Spinal cord (tissue), 10 donors: ENCODE measurements at places on chromosomes 11 and 22. TPM values are rescaled to one million over a fixed set of nuclear protein-coding genes. Genes with fewer than 3 reads are reported as not detected.

DNA sequence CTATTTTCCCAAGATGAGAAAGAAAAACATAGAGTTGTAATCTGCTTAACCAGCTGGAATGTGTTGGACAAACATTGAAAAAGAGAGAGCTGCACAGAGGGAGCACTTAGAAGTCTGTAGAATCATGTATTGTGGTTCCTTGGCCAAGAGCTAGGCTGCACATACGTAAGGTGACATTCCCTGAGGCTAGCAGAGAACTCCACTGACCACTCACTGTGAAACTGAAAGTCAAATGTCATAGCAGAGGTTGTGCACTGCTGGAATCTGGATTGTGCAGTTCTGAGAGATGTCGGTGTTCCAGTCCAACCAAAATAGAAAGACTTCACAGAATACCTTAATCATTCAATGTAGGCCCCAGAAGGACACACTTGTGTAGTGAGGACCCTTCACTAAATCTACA lies 772.8 kb upstream of the RAG2 start:
- H3K4me3 ChIP-seq: no peak overlapping the region
- H3K27me3 ChIP-seq: no peaks in the 10 kb centered on the region
- H3K27ac ChIP-seq: no peak overlapping the region
- H3K36me3 ChIP-seq: no peaks in the 10 kb centered on the region

GRCh38 chr22:49632199-49633009 lies 195.3 kb downstream of the BRD1 start:
- peak; percentile 64 for DNase-seq
- H3K4me3 ChIP-seq: peak overlapping the region; percentile 38
- H3K27me3 ChIP-seq: peaks cover 14% of the 10 kb centered on the region
- H3K27ac ChIP-seq: no peak overlapping the region
- peaks cover 43% of the 10 kb centered on the region for H3K4me1 ChIP-seq

DNA sequence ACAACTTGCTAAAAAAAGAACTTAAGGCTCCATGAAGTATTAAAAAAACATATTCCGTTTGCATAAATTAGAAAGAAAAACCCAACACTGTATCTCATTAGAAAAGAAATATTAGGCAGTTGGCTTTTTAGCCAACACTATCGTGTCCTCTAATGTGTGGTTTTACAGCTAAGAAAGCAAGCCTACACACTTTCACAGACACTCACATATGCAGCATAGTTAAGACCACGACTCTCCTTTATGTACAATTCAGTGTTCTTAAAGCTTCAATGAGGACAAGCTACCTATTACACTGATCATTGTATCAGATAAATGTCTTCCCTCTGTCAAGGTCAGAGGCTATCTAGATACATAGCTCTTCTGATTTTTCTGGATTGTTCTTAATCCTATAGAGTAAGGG lies 80.1 kb downstream of the PICALM start:
- no peak for DNase-seq
- H3K27me3 ChIP-seq: no peaks in the 10 kb centered on the region
- H3K4me1 ChIP-seq: no peaks in the 10 kb centered on the region
- H3K36me3 ChIP-seq: peaks cover 19% of the 10 kb centered on the region
- no peak overlapping the region for H3K4me3 ChIP-seq

GRCh38 chr11:6825231-6825744 lies 20.2 kb upstream of the OR10A5 start:
- H3K36me3 ChIP-seq: no peaks in the 10 kb centered on the region
- H3K4me3 ChIP-seq: no peak overlapping the region

DNA sequence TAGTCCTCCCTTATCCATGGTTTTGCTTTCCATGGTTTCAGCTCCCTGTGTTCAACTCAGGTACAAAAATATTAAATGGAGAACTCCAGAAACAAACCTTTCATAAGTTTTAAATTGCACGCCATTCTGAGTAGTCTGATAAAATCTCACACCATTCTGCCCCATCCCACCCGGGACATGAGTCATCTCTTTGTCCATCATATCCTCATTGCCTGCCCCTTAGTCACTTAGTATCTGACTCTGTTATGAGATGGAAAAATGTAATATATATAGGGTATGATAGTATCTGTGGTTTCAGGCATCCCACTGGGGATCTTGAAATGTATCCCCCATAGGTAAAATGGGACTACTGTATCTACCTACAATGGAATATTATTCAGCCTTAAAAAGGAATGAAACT lies 35.5 kb upstream of the FGF3 start:
- H3K27ac ChIP-seq: no peak overlapping the region
- no peak for DNase-seq
- no peaks in the 10 kb centered on the region for H3K36me3 ChIP-seq

GRCh38 chr11:36035454-36035853 lies 91.6 kb downstream of the LDLRAD3 start:
- H3K4me1 ChIP-seq: peaks cover 25% of the 10 kb centered on the region
- H3K4me3 ChIP-seq: no peak overlapping the region
- peaks cover 3% of the 10 kb centered on the region for H3K36me3 ChIP-seq
- H3K27me3 ChIP-seq: no peaks in the 10 kb centered on the region
- H3K27ac ChIP-seq: no peak overlapping the region

DNA sequence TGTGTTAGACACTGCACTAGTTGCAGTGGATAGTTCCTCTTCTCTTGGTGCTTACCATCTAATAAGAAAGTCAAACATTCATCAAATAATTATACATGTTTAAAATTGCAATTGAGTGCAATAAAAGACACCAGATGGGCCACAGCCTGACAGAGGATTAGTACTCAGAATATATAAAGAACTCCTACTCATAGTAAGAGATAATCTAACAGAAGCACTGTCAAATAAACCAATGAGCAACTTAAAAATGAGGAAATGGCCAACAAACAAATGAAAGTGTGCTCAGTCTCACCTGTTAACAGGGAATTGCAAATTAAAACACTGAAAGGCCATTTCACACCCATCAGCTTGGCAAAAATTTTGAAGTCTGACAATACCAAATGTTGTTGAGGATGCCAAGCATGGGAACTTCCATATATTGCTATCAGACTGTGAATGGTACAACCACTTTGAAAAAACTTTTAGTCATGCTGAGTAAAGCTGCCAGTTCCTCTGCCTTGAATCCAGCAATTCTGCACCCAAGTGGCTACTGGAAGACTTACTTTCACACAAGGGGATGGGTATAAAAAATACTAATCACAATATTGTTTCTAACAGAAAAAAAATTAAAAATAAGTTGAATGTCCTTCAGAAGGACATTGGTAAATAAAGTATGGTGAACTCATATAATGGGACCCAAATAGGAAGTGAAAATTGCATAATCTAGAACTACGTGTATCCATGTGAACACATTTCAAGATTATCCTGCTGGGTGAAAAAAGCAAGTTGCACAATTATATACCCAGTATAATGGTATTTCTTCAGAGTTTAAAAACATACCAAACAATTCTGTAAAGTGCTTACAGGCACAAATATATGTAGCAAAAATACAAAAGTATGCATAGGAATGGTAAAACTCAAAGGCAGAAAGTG lies 41.4 kb upstream of the CREB3L1 start:
- no peaks in the 10 kb centered on the region for H3K36me3 ChIP-seq
- H3K27ac ChIP-seq: no peak overlapping the region
- H3K27me3 ChIP-seq: peaks cover 18% of the 10 kb centered on the region
- H3K4me1 ChIP-seq: peaks cover 22% of the 10 kb centered on the region
- DNase-seq: no peak

DNA sequence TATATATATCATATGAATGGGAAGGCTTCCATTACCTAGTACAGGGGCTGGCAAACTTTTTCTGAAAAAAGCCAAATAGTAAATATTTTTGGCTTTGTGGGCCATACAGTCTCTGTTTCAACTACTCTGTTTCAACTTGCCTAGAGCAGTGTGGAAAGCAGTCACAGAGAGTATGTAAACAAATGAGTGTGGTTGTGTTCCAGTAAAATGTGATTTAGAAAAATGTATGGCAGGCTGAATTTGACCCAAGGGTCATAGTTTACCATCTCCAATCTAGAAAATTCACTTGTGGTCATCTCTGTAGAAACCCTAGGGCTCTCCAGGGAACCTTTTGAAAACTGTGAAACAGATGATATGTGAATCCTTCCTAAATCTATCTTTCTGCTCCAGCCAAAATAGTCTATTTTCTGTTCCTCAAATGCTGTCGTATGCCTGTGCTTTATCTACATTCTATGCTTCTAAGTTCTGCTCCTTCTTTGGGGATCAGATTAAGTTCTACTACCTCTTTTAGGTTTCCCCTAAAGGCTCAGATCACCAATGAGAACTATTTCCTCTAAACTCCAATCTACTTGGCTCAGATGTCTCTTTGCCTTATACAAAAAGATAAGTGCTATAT lies 356.2 kb downstream of the METTL15 start:
- H3K27me3 ChIP-seq: no peaks in the 10 kb centered on the region
- no peak overlapping the region for H3K4me3 ChIP-seq
- no peaks in the 10 kb centered on the region for H3K36me3 ChIP-seq
- H3K4me1 ChIP-seq: no peaks in the 10 kb centered on the region

DNA sequence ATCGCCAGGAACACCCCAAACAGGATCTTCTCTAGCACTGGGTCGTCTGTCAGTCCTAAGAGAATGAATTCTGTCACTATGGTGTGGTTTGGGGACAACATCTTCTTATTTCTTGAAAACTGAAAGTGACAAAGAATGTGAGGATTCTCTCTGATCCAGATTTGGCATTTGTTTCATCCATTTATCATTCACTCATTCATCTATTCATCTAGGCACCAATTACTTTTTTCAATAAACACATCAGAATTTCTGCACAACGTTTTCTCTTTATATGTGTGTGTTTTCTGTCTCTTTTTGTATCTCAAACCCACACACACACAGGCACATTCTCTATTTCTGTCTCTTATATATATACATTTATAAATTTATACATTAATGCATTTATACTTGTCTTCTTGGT lies at the start of gene OR5M10:
TSS of gene OR5M10 (minus strand) at position 101 of the 400 bp plus-strand sequence. CDS start at position 101, 0 bp downstream.
- no peak within 1 kb of the TSS for H3K27ac ChIP-seq
- H3K36me3 ChIP-seq: no peaks in the 10 kb centered on the region
- H3K4me1 ChIP-seq: no peaks in the 10 kb centered on the region
- no peak for DNase-seq

DNA sequence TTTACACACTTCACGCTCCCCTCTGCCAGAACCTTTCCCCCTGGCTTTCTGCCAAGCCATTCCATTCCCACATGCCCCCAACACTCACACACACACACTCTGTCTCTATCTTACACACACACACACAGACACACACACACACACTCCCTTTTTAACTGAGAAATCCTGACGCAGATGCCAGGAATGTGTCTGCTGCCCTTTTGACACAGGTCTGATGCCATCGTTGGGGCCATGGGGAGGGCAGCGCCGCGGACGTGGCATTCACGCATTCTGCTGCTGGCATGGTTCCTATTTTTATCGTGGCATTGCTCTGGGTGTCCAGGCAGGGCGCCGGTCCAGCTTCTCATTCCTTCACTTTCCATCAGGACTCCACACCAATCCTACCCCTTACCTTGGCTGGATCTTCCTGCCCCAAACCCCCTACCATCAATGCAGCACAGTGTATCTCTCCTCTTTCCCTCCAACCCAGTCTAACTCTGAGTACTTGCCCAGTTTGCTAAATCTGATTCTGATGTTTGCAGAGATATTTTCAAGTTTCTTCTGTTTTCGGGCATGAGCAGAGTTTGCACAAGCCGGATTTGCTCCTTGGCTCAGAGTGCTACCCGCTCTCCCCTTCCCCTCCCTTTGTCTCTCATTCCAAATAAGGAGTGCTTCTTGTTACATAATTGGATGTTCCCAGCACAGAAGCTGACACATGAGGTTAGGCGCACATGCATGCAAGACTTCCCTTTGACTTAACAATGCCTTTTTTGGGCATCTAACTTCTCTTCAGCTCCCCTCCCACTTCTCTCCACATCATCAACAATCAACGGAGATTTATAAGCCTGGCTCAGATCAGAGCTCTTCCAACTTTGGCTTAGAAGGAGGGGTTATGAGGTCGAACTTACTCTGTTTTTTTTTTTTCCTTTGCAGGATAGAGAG lies 18.8 kb downstream of the SNX19 start:
- H3K4me3 ChIP-seq: no peak overlapping the region
- H3K27me3 ChIP-seq: no peaks in the 10 kb centered on the region
- H3K4me1 ChIP-seq: no peaks in the 10 kb centered on the region
- DNase-seq: no peak

DNA sequence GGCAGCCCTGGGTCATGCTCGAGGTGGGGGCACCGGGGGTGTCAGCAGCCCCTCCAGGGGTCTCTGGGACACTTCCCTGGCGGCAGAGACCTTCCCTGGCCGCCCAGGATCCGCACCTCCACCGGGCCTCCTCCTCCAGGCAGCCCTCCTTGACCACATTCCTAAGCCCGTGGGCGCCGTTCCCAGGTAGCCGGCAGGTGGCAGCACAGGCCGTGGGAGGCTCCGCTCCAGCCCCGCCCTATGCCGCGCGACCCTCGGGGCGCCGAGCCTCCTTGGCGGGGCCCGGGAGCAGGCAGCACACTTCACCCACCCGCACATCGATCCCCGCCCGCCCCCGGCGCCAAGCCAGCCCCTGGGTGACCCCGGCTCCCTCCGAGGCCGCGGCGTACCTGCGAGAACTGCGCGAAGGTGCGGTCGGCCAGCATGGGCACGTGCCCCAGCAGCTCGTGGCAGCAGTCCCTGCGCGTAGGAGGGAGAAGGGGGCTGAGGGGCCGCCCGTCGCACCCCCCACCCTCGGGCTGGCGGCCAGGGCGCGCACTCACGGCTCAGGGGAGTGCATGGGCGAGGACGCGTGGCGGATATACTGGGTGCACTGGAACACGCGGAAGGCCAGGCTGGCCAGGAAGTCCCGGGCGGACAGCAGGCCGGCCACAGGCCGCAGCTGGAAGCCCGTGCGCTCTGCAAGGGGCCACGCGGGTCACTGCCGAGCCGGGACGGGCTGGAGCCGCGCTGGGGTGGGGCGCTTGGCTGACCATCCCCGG lies 5.3 kb upstream of the INS start:
- H3K4me3 ChIP-seq: no peak overlapping the region
- no peaks in the 10 kb centered on the region for H3K27me3 ChIP-seq
- DNase-seq: no peak
- H3K36me3 ChIP-seq: no peaks in the 10 kb centered on the region

GRCh38 chr11:2588809-2589537 lies 110.8 kb downstream of the KCNQ1OT1 start:
- no peak overlapping the region for H3K27ac ChIP-seq
- H3K27me3 ChIP-seq: no peaks in the 10 kb centered on the region
- peaks cover 56% of the 10 kb centered on the region for H3K4me1 ChIP-seq
- no peak overlapping the region for H3K4me3 ChIP-seq

- H3K4me1 ChIP-seq: no peaks in the 10 kb centered on the region
- H3K27ac ChIP-seq: no peak overlapping the region
- DNase-seq: no peak
- H3K4me3 ChIP-seq: no peak overlapping the region
These were observed 114.8 kb downstream of the CCDC81 start for GRCh38 chr11:86489442-86489841.

GRCh38 chr11:64122411-64123410 lies 43.2 kb downstream of the MACROD1 start:
- DNase-seq: peak; percentile 55
- H3K4me3 ChIP-seq: no peak overlapping the region
- H3K36me3 ChIP-seq: peaks cover 45% of the 10 kb centered on the region

Gene ELMOD1
- 102 TPM for total RNA-seq

Gene OR6A2
- 0.89 TPM for total RNA-seq

Gene OR8G1
- not detected for total RNA-seq

Gene KLHL35
- total RNA-seq: 7.6 TPM
